ENCODE measurements at places on chromosomes 6 and 20.

DNA sequence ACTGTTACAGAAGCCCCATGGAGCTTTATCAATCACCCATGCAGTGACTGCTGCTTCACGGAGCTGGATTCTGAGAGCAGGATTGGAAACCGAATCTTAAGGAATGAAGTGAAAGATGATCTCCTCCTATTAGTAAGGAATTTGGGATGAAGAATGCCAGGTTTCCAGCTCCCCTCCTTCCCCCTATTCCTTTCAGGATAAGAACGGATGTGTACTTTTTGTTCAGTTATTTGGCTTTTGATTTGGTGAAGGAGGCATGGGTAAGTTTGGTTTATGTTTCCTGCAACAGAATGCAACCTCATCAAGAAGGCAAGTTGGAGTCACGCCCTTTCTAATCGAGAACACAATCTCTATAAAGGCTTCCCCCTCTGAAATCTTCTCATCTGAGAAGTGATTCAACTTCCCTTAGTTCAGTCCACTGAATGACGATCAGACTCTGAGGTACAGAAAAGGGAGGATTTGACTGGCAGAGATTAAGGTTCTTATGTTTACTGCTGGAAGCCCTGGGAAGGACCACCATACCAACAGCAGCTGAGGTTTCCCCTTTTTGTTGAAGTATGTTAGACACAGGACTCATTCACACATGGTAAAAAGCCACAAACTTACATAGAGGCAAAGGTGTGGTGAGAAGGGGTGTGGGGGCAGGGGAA is 5.5 kb downstream of the ELMO2 start:
- no peak for DNase-seq

DNA sequence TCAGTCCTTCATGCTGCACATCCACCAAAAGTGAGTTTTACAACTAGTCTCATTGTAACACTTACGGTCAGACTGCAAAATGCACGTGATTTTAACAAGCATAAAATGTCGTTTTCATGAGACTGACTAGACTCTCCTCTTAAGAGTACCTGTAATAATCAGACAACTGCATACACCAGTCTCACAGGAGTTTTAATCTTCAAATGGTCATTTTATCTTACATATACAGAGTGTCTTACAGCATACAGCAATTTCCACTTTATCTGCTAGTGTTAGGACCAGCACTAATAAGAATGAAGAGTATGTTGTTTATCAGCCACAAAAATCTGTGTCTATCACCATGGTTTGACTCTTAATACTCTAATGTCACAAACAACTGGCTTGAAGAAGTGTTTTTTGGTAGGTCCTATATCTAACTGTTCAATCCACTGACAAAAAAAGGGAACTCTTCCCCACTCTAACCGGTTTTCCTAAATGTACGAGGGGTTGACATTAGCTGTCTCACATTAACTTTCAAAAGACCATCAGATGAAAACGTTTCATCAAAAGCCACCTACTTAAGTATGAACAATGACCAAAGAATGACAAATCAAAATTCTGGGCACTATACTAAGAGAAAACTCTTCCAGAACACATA is 1.5 kb upstream of the ASF1A start:
- DNase-seq, result no peak

DNA sequence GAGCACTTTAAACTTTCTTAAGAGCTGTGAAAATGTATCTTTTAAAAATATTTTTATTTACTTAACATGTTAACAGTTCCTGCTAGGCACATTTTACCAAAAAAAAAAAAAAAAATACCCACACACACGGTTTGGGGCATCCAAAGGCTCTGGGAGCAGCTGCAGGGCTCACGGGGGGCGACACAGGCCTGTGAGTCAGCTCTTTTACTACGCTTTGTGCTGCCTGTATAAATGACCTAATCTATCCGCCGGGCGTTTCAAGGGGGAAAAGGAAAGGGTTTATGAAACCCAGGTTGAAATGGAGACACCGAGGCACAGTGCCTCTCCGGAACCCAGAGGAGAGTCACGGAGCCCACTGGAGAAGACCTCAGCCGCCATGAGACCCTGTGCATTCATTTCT is 40.4 kb downstream of the DLL1 start:
- no peak for DNase-seq

GRCh38 chr6:45129051-45129450 is 199.1 kb upstream of the RUNX2 start:
- DNase-seq, result no peak

DNA sequence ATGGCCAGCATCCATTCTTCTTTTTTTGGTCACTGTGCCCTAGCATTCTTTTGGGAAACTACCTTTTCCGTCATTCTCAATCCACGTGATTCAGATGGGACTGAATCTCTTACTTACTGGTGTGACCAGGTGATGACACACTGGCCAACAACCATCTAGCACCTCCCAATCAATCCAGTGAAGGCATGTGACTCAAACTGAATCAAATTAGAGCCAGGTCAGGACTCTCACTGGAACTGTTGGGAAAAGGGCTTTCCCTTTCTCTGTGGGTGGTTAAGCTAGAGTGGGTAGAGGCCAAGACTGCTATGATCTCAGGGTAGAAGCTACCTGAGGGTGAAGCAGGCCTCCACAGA is 36.2 kb upstream of the ZMYND8 start:
- no peak for DNase-seq

- DNase-seq, result no peak
Observed at GRCh38 chr6:135281227-135281626, 100.1 kb downstream of the MYB start.

GRCh38 chr20:58790454-58790853 is 60.2 kb downstream of the GNAS-AS1 start:
- DNase-seq, result no peak

- DNase-seq, result no peak
Observed at GRCh38 chr6:56814802-56815201, 140.1 kb upstream of the BEND6 start.

- no peak for DNase-seq
Observed at GRCh38 chr6:50369996-50370395, 320.3 kb upstream of the DEFB112 start.

DNA sequence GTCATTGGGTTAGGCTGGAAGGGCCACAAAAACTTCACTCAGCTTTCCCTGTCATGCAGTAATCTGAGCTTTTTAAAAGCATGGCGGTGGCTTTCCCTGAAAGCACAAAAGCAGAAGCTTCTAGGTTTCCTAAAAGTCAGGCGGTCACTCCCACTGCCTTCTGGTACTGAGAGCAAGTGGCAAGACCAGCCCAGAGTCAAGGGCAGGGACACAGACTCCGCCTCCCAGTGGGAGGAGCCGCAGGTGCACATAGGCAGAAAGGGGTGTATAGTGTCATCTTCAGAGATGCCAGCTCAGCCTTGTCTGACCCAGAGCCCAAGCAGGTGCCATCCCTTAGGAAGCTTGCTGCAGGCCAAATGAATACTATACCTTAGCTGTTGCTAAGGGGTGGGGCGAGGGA is 18.0 kb upstream of the PACSIN1 start:
- DNase-seq, result peak; percentile 78

DNA sequence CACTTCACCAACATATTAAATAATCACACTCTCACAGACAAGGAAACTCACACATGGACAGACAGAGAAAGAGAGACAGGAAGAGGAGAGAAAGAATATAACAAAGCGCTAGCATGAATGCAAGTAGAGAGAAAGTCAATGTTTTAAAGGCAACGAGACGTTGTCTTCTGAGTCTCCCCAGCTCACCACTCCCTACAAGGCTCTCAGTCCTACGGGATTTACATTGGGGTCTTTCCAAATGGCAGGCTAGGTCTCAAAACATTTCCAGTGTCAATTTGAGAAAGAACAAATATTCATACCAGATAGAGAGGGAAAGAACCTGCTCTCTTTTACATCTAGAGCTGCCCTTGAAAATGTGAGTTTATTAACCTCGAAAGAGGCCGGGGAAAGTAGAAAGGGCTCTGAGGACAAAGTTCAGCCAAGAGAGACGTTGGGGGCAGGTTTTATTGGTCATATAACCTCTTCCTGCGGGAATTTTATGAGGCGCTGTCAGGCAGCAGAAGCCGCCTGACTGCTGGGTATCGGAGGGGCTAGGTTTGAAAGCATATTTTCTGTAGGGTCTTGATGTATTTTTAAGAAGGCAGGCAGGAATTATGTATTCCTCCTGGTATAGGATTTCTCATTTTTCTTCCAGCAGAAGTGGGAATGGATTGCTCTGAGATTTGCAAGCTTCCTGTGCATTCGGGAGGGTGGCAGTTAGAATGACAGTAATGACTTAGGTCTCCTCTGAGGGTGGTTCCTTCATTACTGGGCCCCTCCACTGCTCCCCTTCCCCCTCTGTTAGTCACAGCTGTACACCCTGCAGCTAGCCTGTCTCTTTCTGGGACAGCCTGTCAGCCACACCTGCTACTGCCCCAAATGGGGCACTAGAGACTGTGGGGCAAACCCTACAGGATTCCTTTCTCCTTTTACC is 34.4 kb upstream of the KIF16B start:
- DNase-seq, result no peak

GRCh38 chr20:59830665-59831023 is 102.8 kb downstream of the SYCP2 start:
- no peak for DNase-seq

DNA sequence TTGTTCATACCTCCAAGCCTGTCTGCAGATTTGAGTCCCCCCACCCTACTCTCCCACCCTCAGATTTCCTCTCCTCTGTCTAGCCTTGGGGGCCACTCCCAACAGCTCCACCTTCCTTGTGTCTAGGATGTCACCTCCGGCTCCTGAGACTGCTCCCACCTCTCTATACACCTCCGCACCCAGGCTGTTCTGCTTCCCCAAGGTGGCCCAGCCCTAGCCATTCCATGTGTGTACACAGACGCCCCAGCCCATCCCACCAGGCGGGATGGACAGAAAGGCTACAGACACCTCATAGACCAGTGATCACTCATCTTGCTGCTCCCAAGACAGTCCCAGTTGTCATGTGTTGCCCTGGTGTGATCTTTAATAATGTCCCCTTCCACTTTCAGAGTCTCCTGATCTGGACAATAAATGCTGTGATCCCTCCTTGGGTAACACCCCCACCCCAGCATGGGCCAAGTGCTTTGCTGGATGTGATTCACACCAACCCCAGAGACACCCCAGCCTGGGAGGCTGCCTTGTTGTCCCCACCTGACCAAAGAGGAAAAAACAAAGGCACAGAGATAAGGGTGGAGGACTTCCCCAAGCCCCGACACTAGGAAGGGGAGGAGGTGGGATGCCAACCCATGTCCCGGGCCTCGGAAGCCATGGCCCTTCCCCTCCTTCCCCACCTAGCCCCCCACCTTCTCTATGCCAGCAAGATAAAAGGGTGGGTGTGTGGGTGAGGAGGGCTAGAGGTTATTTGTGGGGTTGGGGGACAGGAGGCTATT is 36.1 kb downstream of the MDFI start:
- no peak for DNase-seq

- no peak for DNase-seq
Observed at GRCh38 chr20:14507711-14508110, 170.3 kb upstream of the FLRT3 start.

DNA sequence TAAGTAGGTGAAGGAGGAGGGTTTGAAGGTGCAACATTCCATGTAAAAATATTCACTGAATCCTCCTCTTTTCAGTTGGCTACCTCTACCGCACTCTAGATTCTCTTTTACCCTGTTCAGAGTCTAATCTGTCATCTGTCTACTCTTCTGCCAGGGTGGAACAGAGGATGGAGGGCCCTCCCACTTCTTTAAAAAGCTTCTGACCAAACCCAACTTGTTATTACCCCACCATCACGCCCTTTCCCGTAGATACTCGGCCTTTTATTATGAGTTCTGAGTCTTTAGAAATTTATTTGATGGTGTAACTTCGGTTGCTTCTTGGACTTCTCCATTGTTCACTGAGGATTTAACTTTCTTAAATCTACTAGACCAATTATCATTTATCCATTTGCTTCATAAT is 11.7 kb downstream of the STX11 start:
- DNase-seq, result no peak

- DNase-seq, result no peak
Observed at GRCh38 chr6:43984442-43985321, 142.6 kb downstream of the MRPL14 start.

GRCh38 chr20:56657879-56658278 is 28.8 kb downstream of the TFAP2C start:
- DNase-seq, result no peak

DNA sequence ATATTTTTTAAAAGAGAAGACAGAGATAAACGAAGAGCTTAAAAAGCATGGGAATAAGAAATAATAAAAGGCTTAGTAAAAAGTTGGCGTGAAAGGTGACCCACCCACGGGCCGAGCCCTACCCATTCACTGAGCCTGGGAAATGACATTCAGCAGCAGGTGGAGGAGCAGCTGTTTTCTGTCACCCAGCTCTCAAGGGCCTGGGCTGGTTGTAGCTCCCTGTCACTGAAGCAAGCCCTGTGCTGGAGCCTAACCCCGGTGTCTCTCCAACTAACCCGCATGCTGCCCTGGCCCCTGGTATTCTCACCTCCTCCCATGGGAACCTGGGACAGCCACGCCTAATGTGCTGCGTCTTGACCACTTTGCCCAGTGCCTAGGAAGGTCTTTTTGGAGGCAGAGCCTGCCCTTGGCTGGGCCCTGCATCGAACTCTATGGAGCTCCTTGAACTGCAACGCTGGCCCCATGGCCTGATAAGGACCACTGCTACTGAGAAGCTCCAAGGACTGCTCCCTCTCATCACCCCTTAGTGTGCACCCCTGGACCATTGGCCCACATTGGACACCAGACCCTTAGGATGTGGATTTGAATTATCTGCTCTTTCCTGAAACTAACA is 68.8 kb upstream of the IYD start:
- DNase-seq, result no peak

DNA sequence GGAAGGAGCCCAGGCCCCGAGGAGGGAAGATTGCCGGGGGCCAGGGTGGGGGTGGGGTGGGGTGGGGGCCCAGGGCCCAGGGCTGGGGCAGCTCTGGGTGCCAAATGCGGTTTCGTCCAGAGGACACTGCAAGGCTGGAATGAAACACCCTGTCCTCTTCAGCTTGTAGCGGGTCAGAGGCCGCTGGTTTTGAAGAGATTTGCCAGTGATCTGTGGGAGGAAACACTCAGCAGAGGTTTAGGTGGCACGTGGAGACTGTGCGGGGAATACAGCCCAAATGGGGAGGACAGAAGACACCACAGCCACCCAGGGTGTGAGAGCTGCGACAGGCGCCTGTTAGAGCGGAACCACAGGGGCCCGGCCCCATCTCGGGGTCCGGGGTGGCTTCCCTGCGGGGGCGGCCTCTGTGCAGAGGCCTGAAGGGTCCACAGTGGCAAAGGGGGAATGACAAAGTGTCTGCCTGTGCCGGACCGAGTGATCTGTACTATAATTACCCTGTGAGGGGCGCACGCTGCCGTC is 29.2 kb downstream of the FRMD1 start:
- DNase-seq, result no peak

GRCh38 chr6:99424761-99425646 is at the start of gene PNISR:
Gene PNISR, minus strand, starts transcription at chr6:99425308. Its CDS starts 10,649 bp downstream, at chr6:99414659.
- DNase-seq, result peak; percentile 71

DNA sequence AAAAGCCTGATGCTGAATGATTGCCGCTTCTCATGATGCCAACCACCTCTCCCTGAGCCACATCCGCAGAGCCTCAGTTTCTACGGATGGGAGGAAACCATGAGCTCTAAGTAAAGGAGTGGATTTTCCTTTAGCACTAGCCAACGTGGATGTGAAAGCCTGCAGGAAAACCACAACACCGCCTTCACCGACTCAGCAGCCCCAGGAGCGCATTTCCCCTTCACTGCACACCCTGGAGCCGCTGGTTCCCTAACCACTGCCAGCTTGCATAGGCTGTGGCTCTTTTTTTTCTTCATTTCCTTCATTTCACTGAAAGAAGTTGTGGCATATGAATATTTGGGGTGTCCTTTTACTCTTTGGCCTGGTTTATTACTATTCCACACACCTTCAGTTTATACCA is 50.5 kb upstream of the SSTR4 start:
- DNase-seq, result no peak

- no peak for DNase-seq
Observed at GRCh38 chr6:168219804-168220203, 99.8 kb downstream of the DACT2 start.
